ENCODE measurements at places on chromosomes 12 and 14.

- no peak for DNase-seq
These were observed 57.2 kb upstream of the MAX start for GRCh38 chr14:65159281-65160062.

DNA sequence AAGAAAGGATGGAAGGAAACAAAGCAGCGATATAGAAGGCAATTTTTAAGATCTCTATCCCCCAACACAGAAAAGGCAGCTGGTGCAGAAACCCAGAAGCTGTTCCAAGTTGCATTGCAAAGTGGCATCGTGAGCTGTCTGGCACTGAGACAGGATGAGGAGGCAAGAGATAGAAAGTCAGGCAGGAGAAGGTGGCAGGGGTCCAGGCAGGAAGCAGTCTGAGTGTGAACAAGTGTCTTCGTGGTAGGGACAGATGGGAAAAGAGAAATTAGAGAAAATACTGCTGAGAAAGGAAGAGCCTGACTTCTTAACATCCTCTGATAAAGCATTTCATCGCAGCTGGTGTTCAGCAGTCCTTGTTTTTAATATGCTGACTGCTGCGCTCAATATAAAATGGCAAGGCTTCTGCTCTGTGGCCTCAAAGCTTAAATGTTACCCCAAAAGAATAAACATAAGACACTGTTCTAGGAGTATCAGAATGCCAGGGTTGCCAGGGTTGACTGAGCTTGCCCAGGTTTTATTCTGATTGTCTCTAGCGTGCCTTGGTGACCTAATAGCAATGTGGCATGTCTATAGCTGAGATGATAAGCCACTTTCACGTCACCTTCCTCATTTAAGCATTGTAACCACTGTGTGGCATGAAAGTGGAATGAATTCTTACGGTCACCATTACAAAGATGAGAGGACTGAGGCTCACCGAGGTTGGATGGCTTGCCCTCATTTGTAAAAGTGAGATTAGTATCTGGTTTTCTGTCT, 397.6 kb downstream of the NUAK1 start:
- no peak for DNase-seq

- no peak for DNase-seq
These were observed 1422.3 kb downstream of the AACS start for GRCh38 chr12:126487431-126487980.

DNA sequence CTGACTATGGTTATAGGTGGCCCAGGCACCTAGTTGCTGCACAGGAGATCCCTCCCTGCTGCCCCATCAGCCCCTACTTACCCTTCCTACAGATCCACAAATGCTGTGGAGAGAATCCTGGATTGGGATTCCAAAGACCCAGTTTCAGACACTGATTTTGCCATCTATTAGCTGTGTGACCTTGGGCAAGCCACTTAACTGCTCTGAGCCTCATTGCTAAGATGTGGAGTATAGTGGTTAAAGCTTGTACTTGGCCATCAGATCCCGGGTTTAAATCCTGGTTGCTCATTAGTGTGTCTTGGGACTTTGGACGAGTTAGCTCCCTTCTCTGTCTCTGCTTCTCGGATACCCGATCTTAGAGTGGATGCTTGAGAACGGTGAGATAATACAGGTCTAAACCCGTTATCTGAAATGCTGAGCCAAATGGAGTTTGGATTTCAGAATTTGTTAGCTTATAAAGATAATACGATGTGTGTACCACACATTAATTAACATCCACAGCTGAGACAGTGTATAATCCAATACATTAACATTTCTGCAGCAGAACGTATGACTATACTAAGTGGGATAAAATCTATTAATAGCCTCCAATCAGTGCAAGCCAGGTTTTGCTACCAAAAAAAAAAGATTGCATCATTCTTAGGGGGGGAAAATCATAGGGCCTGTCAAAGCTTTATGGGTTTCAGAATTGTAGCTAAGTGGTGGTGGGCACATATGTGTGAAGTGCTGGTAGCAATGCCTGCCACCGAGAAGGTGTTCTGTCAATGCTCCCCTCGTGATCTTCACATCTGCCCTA, 16.0 kb downstream of the PROX2 start:
- DNase-seq, result no peak

DNA sequence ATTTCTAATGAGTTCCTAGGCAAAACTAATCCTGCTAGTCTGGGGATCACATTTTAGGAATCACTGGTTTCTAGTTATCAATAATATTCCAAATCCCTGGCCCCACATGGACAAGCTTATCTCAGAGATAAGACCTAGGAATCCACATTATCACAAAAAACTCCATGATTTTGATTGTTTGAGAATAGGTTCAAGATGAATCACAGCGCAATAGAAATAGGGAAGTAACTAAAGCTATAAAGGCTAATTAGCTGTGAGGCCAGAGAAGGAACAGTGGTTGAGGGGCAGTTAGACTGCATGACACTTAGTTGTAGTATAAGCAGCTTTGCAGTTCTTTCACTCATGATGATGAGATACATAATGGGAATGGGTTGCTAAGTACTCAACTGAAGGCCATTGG, 13.1 kb upstream of the ATP5F1B start:
- no peak for DNase-seq

DNA sequence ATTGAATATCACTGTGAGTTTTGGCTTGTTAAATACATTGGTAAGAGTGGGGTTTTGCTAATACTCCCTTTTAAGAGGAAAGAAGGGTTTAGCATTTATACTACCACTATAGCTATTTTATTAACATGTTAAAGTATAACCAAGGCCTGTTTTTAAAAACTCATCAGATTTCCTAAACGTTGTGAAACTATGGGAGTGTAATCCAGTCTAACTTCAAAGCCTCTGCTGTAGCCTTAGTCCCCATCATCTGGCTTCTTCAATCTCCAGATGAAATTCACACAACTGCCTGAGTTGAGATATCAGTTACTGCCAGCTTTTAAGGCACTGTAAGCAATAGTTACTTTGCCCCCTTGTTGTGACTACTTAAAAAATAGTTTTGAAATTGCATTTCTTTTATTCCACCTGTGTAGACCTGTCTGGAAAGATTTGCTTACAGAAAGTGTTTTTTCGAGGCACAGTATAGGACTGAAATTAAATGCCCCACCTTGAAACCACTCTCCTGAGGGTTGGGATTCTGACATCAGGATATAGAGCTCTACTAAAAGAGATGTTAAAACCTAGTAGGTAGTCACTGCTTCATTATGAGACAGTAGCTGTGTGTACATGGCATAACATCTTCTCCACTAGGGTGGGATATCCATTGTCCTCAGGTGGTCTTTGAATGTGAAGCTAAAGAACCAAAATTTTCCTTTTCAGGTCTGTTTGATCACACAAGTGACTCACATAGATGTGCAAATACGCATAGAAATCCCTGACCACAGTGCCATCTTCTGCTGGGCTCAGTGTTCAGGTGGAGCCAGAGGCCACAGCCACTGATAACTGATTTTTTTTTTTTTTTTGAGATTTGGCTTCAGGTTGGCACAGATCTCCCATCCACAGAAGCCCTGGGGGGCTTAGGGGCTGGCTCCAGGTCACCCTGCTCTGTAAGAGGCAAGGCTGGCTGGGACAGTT, 125.5 kb downstream of the DAAM1 start:
- no peak for DNase-seq

- DNase-seq, result no peak
These were observed 743 bp downstream of the PUS1 start for GRCh38 chr12:131929581-131930456.

DNA sequence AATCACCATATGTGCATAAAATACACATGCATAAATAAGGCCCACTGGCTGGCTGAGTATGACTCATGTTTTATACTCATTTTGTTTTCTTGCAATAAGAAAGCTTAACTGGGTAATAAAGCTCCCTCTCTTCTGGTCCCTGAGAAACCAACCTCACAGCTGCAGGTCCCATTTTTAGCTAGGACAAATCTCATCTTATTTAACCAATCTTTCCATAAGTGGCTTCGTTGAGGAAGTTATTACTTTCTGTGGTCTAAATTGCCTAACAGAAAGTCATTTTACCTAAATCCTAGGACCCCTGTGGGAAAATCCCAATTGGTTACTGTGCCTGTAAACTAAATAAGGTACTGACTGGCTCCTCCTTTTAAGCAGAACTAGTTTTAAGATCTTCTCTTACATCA, 232.8 kb upstream of the FBXO33 start:
- DNase-seq, result no peak

GRCh38 chr14:95107711-95108110, 49.6 kb downstream of the DICER1 start:
- no peak for DNase-seq

- no peak for DNase-seq
These were observed 26.4 kb downstream of the MYL2 start for GRCh38 chr12:110893956-110894355.

GRCh38 chr14:100434033-100434601, 111.0 kb downstream of the SLC25A47 start:
- DNase-seq, result no peak
